SIG-M5 (cell line): ENCODE measurements at places on chromosomes 7 and 10.

GRCh38 chr10:14383266-14383665 is 52.5 kb upstream of the FRMD4A start:
- DNase-seq, result no peak

DNA sequence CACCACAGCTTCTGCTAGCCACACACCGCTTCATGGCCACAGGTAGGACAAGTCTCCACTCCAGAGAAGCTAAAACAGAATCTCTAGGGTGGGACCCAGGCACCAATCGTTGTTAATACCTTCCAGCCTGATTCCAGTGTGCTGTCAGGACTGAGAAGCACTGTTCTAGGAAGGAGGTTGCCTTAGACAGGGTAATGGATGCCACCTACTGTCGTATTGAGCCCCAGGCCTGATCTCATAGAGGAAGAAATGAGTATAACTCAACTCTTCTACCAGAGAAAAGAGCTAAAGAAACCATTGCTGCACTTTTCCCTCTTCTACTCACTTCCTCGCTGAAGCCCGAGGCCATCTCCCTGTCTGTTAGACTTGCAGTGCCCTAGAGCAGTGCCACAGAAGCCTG is 31.8 kb downstream of the CNNM1 start:
- DNase-seq, result no peak

DNA sequence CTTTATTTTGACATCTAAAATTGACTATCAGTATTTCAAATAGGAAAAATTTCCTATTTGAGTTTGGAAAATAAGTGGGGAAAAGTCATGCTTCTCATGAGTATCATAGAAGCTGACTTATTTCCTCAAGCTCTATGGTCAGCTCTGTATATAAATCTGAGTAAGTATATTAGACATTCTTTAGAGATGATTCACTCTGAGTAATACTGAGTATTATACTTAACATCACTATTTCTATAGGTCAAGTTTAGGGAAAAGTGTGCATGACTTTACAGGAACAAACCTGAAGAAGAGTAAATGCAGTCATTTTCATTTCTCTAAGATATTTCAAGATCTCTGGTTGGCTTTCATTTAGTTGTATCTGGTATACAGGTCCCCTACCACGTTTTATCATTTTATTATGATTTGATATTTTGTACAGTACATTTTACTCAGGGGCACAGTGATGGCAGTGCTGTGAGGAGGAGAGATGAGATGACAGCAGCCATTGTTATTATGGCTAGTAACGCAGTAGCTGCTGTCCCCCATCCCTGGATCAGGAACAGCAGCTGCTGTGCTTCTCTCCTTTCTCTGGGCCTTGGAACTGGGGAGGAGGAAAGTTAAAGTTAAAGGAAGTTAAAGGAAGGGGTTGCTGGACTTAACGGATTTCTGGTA is 15.2 kb downstream of the SND1 start:
- no peak for DNase-seq

DNA sequence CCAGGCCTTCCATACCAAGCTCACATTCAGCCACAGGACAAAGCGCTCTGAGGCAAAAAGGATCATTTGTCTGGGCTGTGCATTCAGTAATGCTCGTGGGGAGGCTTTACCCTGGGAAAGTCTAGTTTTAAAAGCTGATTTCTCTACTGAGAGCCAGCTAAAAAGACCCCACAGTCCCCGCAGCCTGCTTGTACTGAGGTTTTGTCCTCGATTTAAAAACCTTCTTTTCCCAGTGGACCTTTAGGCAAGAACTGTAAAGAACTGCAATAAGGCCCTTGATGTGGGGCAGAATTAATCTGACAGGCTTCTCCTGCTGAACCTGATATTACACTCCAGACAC is 180.3 kb downstream of the USP6NL start:
- no peak for DNase-seq

GRCh38 chr10:8379906-8380832 is 325.7 kb downstream of the GATA3 start:
- DNase-seq, result no peak

DNA sequence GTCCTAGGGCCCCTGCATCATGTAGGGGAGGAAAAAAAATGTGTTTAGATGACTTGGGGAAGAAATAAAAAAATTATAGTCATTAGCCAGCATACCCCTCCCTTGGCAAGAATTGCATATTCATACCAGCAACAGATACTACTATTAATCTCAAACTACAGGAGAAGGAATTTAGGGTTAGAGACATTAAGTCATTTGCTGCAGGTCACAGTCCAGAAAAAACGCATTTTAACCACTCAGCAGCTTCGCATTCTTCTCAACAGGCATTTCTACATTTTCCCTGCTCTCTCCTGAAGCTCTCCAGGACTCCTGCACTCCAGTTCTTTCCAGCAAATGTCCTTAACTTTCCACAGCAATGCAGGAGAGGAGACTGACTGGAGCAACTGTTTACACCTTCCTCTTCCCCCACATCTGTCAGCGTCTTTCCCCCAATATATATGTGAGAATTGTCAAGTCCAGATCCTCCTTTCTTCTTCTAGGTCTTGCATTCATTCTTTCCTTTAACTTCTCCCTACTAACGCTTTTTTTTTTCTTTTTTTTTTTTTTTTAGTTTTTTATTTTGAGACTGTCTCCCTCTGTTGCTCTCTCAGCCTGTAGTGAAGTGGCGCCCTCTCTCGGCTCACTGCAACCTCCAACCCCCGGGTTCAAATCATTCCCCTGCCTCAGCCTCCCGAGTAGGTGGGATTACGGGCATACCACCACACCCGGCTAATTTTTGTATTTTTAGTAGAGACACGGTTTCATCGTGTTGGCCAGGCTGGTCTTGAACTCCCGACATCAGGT is 35.6 kb downstream of the PRPS1L1 start:
- DNase-seq, result no peak

DNA sequence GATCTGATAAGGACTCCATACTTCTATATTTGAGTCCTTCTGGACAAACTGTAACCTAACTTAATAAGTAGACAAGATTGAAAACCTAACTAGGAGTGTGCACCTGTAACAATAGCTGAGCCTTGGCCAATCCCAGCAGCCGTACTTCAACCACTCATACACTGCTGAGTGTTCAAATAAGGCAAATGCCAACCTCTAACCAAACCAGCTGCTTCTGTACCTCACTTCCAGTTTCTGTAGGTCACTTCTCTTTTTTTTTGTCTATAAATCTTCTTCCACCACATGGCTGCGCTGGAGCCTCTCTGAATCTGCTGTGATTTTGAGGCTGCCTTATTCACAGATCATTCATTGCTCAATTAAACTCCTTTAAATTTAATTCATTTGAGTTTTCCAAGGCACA is 753.2 kb downstream of the DNAJB9 start:
- no peak for DNase-seq

DNA sequence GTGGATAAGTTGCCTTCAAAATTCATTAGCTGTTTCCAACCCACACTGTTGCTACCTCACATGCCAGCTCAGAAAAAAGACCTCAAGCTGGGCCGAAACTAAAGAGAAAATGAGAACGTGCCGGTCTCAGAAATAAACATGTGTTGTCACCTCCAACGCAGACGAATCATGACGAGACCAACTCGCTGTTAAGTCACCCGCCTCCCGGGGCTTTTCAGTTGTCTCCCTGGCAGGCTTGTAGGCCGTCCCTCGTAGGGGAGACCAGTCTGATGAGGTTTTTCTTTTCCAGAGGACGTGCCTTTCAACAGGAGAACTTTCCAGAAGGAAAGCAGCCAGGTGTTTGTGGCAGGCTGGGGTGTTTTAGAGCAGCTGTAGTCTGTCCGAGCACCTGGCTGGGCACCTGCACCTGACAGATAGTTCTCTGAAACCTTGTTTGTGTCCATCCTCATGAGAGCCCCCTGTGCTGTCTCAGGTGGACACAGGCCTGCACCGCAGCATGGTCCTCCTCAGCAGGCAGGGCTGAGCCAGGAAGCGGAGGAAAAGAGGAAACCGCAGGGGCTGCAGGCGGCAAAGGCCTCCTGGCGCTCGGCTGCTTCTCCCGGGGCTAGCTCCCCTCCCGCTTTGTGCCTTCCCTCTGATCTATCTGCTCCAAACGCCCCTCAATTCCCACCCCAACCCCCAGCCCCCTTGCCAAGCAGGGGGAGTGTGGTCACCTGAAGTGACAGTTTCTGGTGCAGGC is 78.8 kb downstream of the CHST15 start:
- no peak for DNase-seq

DNA sequence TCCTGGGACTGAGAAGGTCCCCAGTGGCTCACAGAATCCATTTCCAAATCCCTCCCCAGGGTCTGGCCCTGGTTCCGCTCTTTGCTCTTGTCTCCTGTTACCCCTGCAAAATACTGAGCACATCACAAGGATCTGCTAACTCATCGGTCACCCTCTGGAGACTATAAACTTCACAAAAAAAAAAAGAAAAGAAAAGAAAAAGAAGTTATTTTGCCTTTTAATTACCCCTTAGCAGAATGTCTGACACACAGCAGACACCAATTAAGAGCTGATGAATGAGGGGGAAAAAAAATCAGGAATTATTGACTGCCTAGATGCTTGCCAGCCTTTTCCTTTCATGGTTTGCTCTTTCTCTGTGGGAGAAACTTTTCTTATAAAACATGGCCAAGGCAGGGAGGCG is 578.7 kb downstream of the GRID1 start:
- DNase-seq, result no peak

GRCh38 chr7:18754766-18755165 is 259.2 kb downstream of the HDAC9 start:
- DNase-seq, result no peak

- no peak for DNase-seq
Measured at GRCh38 chr7:42350801-42351200, 113.8 kb upstream of the GLI3 start.

- no peak for DNase-seq
Measured at GRCh38 chr7:125491137-125491536, 561.5 kb upstream of the POT1 start.

DNA sequence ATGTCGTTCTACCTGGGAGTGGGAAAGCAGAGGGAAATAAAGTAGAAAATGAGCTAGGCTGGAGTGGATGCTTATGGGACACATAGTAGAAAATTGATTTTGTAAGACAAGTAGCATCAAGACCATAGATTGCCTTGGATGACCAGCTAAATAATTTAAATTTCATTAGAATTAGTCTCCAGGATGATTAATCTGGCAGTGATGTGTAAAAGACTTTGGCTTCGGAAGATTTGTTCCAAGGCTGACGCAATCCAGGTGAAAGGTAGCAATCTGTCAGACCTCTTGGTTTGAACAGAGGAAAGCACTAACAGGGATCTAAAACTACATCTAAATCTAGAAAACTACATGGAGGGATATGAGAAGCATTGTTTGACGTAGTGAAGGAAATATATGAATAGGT is 236.5 kb downstream of the ARL4A start:
- no peak for DNase-seq

DNA sequence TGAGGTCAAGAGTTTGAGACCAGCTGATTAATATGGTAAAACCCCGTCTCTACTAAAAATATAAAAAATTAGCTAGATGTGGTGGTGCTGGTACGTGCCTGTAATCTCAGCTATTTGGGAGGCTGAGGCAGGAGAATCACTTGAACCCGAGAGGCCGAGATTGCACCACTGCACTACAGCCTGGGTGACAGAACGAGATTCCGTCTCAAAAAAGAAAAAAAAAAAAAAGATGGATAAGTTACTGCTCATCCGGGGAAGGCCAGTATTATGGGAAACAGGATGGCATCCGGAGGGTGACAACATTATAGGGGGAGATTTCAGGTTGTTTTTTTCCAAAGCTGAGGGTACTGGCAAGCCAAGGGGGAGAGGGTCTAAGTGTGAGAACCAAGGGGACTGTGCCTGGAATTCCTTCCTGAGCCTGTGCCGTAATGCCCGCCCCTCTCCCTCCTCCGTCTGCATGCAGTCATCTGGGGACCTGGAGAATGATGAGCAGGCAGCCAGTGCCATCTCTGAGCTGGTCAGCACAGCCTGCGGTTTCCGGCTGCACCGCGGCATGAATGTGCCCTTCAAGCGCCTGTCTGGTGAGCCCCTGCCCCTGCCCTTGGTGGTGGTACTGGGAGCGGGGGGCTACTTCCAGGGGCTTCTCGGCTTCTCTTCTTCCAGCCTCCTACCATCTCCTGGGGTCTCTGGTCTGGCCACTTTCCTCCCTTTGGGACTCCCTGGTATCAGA is 4.4 kb downstream of the LAMTOR4 start:
- DNase-seq, result no peak

DNA sequence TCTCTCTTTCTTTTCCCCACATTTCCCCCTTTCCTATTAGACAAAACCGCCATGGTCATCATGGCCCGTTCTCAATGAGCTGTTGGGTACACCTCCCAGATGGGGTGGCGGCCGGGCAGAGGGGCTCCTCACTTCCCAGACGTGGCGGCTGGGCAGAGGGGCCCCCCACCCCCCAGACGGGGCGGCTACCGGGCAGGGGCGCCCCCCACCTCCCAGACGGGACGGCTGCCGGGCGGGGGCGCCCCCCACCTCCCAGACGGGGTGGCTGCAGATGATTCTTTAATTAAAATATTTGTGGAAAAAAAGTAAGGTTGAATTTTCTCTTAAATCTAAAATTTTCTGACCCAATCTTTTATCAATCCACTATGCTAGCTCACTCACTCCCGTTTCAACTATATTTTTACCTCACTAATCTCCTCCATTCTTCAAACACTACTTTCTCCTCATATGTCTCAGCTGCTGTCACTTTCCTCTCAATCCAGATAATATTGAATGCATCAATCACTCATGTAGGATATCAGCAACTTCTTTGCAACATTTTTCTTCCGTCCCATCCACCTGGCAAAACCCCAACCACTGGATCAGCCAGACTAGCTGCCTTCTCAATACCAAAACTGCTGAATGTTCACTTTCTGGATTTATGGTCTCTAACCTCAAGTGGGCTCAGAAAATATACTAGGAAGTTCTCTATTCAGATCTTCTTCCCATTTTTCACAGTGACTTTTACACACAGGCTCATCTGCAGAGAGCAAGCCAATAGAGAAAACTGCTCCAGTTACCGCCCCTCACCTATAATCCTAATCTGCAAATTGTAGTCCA is 81.1 kb upstream of the TRIM24 start:
- no peak for DNase-seq

DNA sequence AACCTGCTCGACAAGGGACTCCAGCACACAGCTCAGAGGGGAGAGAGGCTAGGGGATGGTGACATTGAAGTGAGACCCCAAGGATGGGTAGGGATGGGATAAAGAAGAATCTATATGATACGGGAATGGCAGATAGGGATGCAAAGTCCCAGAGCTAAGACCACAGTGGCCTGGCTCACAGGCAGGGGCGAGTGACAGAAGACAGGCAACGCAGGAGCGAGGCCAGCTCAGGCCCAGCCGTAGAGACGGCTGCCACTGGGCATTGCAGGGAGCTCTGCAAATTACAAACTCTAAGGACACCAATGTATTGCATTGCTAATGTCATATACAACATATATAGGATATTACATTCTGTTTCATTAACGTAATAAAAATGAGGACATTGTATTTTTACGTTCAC is 131.4 kb downstream of the TCERG1L start:
- no peak for DNase-seq

GRCh38 chr10:32060347-32060746 is 4.1 kb upstream of the KIF5B start:
- DNase-seq, result no peak

DNA sequence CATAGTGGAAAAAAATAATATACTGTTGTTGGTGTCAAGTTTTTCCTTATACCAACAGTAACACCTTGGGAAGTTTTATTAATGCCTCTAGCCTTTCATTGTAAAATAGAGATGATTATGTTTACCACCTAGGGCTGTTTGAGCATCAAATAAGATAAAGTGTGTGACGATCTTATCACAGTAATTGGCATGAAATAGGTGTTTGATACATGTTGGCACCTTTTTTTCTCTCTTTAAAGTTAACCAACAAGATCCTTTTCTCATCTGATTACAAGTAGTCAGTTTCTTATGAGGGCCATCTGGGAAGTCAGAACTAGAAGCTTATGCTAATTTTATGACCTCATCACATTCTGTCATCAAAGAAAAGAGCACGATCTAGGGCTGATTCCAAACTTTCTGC is 669.5 kb downstream of the CCSER2 start:
- no peak for DNase-seq
